Activated naive CD8-positive, alpha-beta T cell treated with anti-CD3 and anti-CD28 coated beads for 36 hours (primary cell): ENCODE measurements at places on chromosomes 7 and 10. TPM values are rescaled to one million over a fixed set of nuclear protein-coding genes. Genes with fewer than 3 reads are reported as not detected.

GRCh38 chr10:19888061-19888660, 71.9 kb downstream of the PLXDC2 start:
- H3K36me3 ChIP-seq: no peaks in the 10 kb centered on the region
- no peak overlapping the region for H3K4me3 ChIP-seq
- DNase-seq: no peak
- H3K4me1 ChIP-seq: no peaks in the 10 kb centered on the region
- H3K27me3 ChIP-seq: no peaks in the 10 kb centered on the region

DNA sequence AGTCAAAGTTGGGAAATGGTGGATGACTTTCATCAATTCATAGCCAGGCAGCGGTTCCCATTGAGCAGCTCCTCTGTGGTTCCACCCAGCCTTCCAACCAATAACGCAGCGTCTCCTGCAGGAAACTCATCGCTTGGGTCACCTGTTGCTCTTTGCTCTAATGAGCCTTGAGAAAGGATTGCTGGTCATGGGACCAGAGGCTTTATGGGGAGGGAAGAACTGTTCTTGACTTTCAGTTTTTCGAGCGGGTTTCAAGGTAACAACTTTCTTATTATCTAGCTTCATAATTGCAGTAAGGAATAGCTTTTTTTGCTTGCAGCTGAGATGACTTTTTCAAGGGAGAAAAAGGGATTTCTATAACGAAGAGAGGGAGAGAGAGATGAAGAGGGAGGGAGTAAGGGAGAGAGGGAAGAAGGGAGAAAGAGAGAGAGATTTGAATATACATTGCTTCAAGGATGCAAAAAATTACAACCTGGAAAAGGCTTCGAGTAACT, 405 bp upstream of the ENTPD1 start:
- peaks cover 13% of the 10 kb centered on the region for H3K4me1 ChIP-seq
- peak overlapping the region; percentile 47 for H3K4me3 ChIP-seq
- H3K27me3 ChIP-seq: peaks cover 37% of the 10 kb centered on the region
- no peak for DNase-seq
- H3K36me3 ChIP-seq: no peaks in the 10 kb centered on the region

DNA sequence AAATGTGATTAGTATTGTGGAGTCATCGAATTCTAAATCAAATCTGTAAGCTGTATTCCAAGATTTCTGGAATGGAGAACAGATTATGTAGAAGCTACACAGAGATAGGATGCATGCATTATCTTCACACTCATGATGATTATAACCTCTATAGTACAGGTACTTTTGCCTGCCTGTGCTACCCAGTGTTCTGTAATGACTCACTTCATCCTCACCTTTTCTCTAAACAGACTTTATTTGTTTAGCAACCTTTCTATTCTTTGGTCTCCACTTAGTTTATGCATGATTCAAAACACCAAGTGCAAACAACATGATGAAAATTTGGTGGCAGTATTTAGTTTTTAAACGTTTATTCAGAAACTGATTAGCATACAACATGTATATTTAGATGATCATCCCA, 68.4 kb upstream of the PRPS1L1 start:
- no peak overlapping the region for H3K4me3 ChIP-seq
- no peaks in the 10 kb centered on the region for H3K36me3 ChIP-seq
- no peak overlapping the region for H3K27ac ChIP-seq
- no peaks in the 10 kb centered on the region for H3K27me3 ChIP-seq

DNA sequence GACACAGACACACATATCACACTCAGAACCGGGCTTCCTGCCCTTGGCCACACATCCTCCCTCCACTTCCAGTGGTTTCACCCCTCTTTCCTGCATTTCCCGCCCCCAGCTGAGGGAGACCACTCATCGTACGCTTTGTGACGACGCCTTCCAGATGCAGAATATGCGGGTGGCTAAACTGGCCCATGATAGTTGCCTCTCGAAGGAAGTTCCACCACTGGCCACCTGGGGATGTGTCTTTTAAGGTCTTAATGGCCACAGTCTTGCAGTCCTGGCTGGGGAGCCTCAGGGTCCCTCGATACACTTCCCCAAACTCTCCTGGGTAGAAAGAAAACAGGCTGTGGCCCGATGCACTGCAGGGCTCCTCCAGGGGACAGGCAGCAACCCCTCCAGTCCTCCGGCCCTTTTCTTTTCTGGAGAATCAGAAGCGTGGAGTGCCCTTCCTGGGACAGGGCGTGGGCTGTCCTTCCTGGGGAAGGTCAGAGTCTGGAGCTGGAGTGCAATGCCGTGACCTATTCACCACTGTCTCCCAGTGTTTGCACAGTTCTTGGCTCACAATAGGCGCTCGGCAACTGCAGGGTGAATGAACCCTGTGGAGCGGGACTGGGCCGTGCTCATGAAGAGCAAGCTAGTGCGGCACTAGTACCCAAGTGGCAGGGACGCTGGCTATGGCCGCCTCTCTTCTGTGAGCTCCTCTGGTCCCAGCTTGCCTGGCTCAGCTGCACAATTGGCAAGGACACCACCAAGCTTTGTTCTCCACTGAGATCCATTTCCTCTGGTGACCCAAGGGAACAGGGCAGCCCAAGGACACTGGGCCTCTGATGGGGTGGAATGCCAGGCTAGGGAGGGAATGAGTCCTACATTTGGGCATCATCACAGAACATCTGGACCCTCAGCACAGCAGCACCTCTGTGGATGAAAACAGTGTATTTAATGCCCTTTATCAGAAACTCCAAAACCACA, 13.2 kb downstream of the EPHA1 start:
- peaks cover 2% of the 10 kb centered on the region for H3K36me3 ChIP-seq
- H3K27me3 ChIP-seq: no peaks in the 10 kb centered on the region
- DNase-seq: no peak
- peak overlapping the region; percentile 57 for H3K27ac ChIP-seq

PROSER2 gene
- total RNA-seq: 1.5 TPM
